ENCODE measurements at places on chromosomes 1 and 21.

DNA sequence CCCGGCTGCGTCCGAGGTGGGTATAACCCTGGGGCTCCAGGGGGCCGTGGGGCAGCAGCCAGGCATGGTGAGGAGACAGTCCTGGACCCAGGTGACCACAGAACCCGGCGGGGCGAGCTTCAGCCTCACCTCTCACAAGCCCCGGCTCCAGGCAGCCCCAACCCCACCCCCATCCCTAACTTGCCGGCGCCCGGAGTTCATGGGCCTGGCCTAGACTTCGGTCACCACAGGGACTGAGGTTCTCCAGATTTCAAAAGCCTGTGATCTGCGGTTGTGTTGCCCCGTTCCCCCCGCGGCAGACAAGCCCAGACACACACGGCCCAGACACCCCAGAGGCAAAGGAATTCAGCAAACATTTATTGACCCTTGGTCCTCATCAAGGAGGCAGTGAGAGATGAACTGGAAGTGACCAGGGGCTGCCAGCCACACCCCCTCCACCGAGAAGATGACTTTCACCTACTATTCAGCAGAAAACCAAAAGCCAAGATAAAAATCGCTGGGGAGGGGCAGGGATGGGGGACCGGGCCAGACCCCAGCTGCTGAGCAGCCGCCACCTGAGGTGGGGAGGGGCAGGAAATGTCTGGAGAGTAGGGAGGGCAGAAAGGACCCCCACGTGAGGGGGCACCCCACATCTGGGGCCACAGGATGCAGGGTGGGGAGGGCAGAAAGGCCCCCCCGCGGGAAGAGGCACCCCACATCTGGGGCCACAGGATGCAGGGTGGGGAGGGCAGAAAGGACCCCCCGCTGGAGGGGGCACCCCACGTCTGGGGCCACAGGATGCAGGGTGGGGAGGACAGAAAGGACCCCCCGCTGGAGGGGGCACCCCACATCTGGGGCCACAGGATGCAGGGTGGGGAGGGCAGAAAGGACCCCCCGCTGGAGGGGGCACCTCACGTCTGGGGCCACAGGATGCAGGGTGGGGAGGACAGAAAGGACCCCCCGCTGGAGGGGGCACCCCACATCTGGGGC, 3.9 kb downstream of the HES4 start:
- DNase-seq = no peak

DNA sequence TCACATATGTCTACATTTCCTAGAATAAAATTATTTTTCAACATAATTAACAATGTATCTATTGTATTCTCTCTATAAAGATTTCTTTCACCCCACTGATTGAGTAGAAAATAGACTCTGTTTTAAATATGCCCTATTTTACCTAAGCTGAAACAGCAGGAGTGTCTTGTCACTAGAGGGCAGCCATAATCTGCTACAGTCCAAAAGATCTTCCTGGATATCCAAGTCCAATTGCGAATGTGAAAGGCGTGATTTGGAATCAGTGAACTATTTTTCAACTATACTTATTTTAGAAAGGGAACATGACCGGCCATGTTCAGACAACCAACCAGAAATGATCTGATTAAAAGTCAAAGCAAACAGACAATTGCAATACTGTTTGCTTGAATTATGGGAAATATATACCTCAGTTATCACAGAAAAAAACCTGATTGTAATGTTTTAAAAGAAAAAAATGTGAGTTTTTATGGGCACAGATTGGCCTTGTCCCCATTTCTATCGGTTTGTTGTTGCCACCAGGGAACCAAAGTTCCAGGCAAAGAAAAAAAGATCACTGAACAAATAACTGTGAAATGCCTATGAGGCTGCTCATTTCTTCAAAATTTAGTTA, 1211.0 kb upstream of the ADGRL4 start:
- DNase-seq = no peak

DNA sequence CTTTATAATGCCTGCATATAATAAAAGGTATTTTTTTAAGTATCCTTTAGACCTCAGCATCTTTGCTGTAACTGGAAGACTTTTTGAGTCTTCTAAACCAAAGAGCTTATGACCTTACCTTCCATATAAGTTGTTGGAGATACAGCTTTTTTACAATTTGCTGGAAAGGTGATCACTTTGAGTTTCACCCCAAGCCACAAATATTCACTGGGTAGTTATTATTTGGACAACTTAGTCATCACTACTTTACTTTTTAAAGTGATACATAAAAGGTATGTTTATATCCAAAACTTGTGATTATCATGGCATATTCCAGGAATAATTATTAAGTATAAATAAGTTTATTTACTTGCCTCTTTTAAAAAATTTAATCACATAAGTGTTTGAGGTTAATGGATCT, 246.7 kb upstream of the NRIP1 start:
- DNase-seq = no peak

DNA sequence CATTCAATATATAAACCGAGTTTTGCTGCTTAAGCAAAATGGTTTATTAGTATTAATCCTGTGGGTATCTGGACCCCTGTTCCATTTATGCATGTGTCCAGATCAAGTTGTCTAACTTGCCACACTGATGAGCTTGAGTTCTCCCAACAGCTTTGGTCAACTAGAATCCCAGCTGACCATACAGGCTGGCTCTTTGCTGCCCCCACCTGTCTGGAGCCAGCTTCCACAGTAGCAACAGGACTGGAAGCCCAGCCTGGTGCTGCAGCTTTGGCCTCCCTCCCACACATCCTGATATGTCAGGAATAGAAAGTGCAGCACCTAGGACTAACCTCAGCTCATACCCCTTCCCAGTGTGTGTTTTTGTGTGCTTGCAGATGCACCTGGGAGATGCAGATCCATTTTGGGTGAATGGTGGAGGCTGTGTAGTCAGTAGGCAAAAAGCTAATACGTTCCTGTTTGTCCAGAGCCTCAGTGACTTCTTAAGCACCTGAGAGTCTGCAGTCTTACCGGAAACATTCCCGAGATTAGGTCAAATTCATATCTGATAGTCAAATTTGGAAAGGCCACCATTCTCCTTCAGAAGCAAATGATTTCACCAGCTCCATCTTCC, 40.9 kb upstream of the BEND5 start:
- no peak for DNase-seq

GRCh38 chr21:32599091-32599490, 13.1 kb downstream of the CFAP298 start:
- no peak for DNase-seq

DNA sequence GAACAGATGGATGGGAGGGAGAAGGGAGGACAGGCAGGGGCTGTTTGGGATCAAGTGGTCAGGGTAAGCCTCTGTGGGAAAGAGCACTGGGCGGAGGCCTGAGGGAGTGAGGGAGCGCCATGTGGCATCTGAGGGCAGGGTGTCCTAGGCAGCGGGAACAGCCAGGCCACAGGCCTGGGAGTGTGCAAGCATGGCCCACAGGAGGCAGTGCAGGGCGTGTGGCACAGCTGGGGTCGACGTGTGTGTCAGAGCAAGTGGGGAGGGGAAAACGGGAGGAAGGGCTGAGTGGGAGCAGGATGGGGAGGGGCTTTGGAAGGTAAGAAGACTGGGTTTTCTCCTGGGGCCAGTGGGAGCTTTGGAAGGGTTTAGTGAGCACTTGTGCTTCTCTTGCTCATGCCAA, 143.4 kb downstream of the SYF2 start:
- DNase-seq = no peak

DNA sequence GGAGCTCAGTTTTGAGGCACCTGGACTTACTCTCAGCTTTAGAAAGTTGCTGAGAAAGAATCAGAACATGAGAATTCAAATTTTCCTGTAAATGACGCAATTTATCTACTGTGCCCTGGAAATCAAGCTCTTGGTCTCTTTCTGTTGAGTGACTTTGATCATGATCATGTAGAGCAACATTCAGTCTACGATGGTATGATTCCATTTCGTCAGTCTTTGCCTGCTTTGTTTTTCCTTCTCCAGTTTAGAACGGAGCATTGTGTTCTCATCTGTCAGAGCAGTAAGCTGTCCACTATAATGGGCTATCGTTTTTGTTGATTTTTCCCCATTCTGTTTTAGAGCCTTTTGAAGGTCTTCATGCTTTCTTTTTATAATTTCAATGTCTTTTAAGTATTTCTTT, 20.7 kb downstream of the SFT2D2 start:
- no peak for DNase-seq

DNA sequence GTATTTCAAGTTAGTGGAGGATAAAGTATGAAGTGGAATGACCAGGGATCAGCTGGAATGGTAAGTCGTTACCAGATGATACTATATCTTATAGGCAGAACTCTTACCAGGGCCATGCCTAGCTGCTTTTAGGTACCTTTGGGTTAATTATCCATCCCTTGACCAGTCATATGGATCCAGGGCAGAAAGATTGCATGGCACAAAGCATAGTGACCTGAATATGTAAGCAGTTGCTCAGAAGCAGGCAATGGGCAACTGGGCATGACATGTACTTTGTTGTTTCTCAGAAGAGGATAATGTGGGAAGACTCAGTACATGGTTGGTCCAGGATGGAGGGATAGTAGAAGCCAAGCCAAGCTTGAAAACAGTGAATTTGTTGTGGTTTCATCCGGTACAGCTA, 87.2 kb downstream of the CLEC20A start:
- no peak for DNase-seq

DNA sequence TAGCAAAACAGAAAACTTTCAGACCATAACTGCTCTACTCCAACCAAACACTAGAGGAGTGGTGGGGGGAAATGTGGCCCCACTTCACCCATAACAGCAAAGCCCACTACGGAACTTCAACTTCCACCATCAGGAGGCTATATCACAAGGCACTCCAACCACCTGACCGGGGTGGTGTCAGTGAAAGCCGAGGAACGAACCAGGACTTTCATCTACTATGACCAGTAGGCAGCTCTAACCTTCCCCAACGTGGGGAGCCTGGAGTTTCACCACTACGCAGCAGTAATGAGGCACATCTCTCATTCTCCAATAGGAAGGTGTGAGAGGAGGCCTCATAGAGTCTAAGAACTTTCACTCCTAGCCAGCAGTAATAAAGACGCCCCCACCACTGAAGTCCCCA, 42.4 kb upstream of the ATP1B1 start:
- no peak for DNase-seq

DNA sequence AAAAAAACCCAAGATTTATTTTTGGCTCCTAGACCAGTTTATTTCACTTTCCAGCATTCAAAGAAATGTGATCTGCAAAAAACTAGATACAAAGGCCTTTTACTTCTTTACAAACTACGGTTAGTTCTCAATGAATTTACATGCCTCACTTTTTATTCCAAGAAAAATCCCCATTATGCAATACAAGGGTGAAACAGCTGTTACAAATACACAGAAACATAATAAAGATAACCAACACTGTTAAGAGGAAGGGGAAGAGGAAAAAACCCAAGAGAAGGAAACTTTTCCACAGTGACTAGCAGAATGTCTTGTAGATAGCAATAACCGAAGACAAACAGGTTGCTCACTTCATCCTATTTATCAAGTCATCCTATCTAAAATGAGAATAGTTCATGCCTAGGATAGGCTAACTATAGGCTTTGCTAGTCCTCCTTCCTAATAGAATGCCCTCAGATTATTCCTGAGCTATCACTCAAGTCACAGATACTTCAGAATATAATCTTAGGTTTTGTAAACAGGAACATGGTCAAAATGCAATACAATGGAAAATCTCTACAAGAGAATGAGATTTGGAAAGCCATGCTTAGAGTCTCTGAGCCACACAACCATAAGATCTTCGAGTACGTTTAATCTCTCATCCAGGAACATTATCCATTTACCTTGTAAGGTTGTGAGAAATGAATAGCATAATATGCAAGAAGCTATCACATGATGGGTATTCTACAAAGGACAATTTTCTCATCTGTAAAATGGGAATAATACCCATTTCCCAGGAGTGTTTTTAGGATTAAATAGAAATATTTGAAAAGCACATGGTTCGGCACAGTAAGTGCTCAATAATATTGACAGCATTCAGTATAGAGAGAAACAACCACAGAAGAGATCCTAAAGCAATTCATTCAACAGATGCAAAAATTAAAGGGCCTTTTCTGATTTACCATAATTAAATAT, 5.4 kb downstream of the PNRC2 start:
- DNase-seq = no peak

DNA sequence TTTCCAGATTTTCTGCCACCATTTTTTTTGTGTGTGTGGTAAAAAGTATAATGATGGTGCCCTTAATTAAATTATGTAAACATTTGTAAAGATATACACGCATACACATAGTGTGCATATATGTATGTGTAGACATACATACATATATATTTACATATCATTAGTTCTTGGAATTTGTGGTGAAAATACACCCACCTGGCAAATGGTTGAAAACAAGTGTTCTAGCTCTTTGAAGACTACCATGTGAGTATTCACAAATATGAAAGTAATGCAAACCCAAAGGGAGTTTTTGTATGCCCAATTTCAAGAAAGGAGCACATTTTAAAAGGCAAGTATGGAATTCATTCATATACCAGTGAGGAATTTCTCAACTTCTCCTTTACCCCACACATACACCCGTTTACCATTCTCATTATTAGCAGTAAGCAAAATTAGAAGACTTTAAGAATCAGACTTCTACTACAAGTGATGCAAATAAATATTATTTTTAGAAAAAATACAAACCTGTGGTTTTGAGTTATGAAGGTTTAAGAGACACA, 8.0 kb downstream of the RABGAP1L start:
- DNase-seq = no peak

DNA sequence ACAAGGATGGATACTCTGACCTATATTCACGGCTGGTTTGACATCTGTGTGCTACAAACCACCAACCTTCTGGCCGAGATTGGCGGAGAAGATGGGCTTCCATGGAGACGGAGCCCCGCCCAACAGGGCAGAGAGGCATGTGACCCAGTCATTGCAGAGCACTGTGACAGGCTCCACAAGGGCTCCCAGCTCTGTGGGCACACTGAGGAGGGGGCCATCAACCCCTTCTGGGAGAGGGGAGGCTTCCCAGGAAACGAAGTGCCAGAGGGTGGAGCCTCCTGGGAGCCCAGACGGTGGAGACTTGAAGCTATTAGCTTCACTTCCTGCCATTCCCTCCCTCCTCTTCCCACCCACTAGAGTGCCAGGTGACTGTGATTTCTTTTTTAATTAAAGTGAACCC, 71.6 kb upstream of the IFFO2 start:
- DNase-seq = no peak

GRCh38 chr1:230194525-230194924, 127.5 kb downstream of the GALNT2 start:
- DNase-seq = no peak

GRCh38 chr1:233253832-233254331, 41.6 kb downstream of the PCNX2 start:
- no peak for DNase-seq

DNA sequence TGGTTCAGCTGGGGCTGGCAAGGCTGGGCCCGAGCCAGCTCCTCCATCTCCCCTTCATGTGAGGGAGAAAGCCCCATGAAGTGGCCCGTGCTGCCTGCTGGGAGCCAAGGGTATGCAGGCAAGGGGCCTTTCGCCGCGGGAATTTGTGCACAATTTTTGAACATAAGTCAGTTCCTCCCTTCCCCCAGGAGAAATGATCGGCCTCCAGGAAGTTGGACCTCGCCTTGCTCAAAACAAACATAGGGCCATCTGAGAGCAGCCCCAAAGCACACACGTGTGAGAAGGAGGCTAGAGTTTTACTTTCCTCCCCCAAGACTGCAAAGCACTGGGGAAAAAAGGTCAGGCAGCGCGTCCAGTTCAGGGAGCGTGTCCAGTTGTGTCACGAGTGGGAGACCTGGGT, 64.7 kb downstream of the PRDM16 start:
- no peak for DNase-seq

- DNase-seq = no peak
Observed at GRCh38 chr21:32951041-32951440, 74.7 kb upstream of the OLIG2 start.

Data from activated T-cell treated with anti-CD3 and anti-CD28 coated beads for 4 hours (primary cell).